ENCODE measurements at places on chromosomes 12 and 14.

DNA sequence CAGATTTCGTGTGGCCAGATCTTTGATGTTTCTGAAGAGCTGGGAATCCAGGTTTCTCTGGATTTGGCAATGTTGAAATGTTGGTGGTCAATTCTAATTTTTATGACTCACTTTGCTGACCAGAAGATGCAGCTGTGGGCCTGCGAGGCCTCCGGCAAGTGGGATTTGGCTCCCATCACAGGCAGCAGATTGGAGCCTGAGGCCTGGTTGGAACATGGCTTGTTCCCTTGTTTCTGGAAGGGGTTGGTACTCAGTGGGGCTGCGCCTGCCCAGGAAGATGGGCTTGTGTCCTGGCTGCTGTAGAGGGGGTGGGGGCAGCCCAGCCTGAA is 23.1 kb downstream of the FBRSL1 start:
- DNase-seq: no peak

DNA sequence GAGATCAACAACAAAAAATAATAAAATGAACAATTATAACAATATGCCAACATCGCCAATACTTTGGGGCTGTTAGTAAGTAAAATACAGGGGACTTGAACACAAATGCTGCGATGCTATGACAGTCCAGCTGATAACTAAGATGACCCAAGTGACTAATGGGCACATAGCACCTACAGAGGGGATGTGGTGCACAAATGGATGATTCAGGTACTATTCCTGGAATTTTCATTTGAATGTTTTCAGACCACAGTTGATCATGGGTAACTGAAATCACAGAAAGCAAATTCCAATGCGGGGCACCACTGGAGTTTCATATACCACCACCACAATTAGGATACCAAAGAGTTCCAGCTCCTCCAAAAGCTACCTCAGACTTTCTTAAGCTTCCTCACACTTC is 82.9 kb downstream of the RCOR1 start:
- no peak for DNase-seq

- no peak for DNase-seq
These were observed 25.3 kb upstream of the DHRS2 start for GRCh38 chr14:23610815-23611289.

DNA sequence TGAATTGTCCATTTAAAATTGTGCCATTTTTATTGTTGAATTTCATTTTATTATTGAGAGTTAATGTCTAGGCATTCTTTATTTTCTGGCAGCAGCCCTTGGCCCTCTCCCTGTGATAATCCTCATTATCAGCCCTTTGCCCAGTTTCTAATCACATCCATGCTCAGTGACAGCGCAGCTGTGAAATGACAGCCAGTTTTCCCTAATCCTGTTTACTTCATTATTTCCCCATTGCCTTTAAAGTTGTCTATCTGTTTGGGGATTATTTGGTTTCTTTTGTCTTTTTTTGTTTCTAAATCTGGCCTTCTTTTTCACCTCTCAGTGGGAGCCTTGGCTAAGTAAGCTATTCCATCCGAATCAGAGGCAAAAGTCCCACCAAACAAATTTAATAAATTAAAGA is 476.9 kb downstream of the SLC6A15 start:
- DNase-seq: no peak

- no peak for DNase-seq
These were observed 105.4 kb downstream of the CRACR2A start for GRCh38 chr12:3647504-3647903.

DNA sequence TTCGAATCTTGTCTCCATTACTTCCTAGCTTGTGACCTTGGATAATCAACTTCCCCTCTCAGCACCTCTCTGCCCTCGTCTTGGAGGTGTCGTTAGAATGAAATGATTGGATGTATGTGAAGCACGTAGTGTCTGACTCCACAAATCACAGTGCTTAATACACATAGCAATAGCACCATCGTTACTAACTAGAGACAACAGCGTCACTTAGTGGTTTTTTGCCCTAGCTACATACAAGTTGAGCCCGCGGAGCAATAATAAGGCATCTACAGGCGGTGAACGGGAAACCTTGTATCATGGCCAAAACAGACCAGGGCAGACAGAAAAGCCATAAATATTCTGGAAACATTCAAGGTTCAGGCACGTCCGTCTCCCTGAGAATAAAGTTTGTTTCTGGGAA is 154.9 kb downstream of the ASCL4 start:
- no peak for DNase-seq

DNA sequence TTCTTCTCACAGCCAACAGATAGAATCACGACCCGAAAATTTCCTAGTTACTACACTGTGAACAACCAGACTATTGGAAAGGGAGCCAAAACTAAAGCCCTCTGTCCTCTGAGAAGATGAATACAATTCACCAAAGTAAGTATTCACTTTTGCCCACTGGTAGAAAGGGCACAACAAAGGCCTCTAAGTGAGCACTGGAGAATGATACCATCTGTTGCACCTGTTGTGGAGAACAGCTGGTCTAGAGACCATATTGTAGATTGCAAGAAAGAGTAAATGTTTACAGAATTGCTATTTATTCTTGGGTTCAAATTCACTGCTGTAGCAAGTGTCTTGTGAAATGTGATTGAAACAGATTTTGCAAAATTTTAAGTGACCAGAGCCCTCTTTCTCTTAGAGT is 46.9 kb upstream of the ANO6 start:
- no peak for DNase-seq

DNA sequence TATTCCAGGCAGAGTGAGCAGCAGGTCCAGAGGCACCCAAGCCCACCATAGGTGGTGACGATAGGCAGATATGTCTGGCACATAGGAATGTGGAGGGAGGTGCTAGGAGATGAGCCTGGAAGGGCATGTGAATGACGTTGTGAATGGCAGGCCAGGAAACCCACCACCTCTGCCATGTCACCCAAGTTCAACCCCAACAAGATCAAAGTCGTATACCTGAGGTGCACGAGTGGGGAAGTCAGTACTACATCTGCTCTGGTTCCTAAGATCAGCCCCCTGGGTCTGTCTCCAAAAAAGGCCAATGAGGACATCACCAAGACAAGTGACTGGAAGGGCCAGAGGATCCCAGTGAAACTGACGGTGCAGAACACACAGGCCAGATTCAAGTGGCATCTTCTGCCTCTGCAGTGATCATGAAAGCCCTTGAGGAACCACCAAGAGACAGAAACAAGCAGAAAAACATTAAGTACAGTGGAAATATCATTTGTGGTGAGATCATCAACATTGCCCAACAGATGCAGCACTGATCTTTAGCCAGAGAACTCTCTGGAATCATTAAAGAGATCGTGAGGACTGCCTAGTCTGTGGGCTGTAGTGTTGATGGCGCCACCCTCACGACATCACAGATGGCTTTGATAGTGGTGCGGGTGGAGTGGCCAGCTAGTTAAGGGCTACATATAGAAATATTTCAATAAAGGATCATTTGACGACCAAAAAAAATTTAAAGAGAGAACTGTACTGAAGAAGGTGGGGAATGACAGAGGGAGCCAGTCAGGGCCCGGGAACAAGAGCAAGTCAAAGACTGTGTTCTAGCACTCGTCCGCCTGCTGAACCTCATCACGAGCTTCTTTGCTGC is 99.7 kb downstream of the ZFP36L1 start:
- no peak for DNase-seq

DNA sequence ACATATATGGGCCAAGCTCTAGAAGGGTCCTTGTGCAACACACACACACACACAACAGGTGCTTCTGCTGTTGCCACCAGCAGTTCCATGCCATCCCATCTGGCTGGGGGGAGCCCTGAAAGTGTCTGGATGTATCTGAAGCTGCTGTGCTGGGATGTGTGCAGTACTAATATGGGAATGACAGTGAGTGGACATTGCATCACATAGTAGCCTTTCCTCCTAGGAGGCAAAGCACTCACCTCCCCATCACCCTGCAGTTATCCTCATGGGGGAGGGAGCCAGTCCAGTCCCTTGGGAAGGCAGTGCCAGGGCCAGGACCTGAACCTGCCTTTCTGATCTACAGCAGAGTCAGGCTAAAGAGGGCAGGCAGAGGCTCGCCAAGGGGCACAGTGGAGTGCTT is 208.9 kb downstream of the CACNA1C start:
- DNase-seq: no peak

GRCh38 chr14:64115401-64115800 is 178.8 kb downstream of the ESR2 start:
- DNase-seq: no peak

- DNase-seq: no peak
These were observed 129.2 kb downstream of the DIP2B start for GRCh38 chr12:50633955-50634354.

DNA sequence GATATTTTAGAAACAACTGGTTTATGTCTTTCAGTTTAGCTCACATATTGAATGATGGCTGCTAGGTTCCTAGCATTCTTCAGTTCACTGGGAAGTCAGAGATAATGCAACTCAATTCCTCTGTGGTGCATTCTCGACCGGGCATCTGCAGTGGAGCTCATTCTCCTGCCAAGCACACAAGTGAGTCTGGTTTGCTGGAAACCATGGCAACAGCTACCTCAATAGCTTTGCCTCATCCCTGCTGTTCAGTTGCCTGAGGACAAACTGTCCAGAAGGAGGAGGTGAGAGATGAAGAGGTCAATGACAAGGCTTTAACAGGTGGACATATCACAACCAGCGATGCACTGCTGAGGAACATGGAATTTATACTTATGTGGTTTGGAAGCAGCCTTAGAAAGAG is 816.9 kb downstream of the AACS start:
- no peak for DNase-seq

GRCh38 chr14:29668201-29668600 is 259.4 kb downstream of the PRKD1 start:
- DNase-seq: no peak

- DNase-seq: no peak
These were observed 59.9 kb downstream of the MGST1 start for GRCh38 chr12:16407346-16407745.

GRCh38 chr12:104570174-104570907 is 113.6 kb downstream of the CHST11 start:
- no peak for DNase-seq

GRCh38 chr14:104464907-104465306 is 114.7 kb upstream of the C14orf180 start:
- DNase-seq: no peak

DNA sequence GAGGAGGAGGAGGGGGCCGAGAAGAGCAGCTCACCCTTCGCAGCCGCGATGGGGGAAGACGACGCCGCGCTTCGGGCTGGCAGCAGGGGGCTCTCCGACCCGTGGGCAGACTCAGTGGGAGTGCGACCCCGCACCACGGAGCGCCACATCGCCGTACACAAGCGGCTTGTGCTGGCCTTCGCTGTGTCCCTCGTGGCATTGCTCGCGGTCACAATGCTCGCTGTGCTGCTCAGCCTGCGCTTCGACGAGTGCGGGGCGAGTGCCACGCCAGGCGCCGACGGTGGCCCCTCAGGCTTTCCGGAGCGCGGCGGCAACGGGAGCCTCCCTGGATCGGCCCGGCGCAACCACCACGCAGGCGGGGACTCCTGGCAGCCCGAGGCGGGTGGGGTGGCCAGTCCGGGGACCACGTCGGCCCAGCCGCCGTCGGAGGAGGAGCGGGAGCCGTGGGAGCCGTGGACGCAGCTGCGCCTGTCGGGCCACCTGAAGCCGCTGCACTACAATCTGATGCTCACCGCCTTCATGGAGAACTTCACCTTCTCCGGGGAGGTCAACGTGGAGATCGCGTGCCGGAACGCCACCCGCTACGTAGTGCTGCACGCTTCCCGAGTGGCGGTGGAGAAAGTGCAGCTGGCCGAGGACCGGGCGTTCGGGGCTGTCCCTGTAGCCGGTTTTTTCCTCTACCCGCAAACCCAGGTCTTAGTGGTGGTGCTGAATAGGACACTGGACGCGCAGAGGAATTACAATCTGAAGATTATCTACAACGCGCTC is 745 bp downstream of the TRHDE start:
- DNase-seq: no peak

DNA sequence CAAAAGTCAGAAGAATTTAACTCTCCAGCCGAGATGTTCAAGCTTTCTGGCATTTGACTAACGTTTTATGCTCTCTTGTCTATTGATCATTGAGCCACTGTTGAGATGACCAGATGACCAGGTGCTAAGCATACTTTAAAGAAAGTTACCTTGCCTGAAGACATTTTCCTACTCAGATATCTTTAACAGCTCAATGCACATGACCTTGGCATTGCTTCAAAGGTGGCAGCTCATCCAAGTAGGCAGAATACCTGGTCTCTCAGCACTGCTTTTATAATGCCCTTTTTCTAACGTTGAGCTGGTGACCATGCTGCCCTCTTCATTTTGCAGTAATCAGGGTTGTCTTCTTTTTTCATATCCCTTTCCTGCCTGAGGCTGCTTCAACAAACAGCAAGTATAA is 358.1 kb downstream of the RAD51B start:
- DNase-seq: no peak

GRCh38 chr14:104577426-104577825 is 2.1 kb upstream of the C14orf180 start:
- DNase-seq: no peak

GRCh38 chr14:71687166-71687831 is 244.9 kb upstream of the RGS6 start:
- DNase-seq: no peak

DNA sequence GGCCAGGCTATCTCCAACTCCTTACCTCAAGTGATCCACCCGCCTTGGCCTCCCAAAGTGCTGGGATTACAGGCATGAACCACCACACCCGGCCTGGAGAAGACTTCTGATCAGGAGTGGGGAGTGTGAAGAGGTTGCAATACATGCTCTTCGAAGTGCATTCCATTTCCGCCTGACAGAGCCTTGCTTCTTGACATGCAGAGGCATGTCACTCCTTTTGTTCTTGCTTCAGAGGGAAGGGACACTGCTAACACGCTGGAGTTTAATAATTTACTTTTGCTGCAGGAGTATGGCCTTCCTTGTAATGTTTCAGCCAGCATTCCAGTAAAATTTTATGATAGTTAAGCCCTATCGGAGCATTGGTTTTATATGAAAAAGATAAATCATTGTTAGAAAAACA is 74.9 kb downstream of the SLC25A47 start:
- DNase-seq: no peak

GRCh38 chr12:69438539-69438938 is 31.6 kb upstream of the FRS2 start:
- no peak for DNase-seq

GRCh38 chr14:101945171-101945570 is 19.2 kb upstream of the DYNC1H1 start:
- DNase-seq: no peak
